ENCODE measurements at places on chromosomes 3 and 15.

- DNase-seq: peak; percentile 74
Measured at GRCh38 chr3:14301558-14301957, 100.8 kb upstream of the SLC6A6 start.

- no peak for DNase-seq
Measured at GRCh38 chr15:69941706-69942495, 155.8 kb downstream of the TLE3 start.

- peak; percentile 40 for DNase-seq
Measured at GRCh38 chr15:53072077-53072476, 281.9 kb upstream of the ONECUT1 start.

DNA sequence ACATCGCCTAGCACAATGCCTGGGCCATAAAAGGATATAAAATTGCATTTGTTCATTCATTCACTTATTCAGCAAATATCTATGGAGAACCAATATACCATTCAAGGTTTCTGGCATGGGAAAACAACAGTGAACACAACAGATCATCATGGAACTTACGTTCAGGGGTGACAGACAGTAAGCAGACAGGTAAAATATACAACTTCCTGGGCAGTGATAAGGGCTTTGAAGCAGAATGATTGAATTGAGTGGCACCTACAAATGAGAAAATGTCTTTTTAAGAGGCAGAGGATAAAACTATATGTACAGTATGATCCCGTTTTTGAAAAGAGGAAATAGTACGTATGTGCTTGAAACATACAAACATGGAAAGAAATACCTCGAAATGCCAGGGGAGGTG is 39.2 kb downstream of the CMTM7 start:
- no peak for DNase-seq

- DNase-seq: no peak
Measured at GRCh38 chr3:189507856-189508255, 123.3 kb upstream of the TP63 start.

DNA sequence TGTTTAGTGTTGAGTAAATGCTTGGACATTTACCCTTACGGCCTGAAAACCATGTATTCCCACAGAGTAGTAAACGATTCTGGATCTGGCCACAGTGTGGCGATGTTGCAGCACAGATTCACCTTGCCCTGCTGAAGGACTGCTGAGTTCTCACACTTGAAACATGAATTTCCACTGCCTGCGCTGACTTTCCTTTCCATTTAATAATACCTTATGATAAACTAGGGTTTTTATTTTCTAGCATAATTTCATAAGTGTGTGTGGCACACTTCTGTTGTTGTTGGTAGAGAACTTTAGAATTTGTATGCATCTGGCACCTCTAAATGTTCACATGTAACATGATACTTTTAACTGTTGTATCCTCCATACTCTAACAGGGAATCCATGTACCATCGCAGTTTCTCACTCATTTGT is 53.9 kb downstream of the C3orf38 start:
- peak; percentile 14 for DNase-seq

All from HuH-7.5 (cell line).